NCI-H82 (cell line): ENCODE measurements at places on chromosomes 1 and 21.

GRCh38 chr21:41821756-41822431, 55.0 kb upstream of the RIPK4 start:
- no peak for DNase-seq

GRCh38 chr21:33036430-33037162, 10.9 kb downstream of the OLIG2 start:
- no peak for DNase-seq

- no peak for DNase-seq
Measured at GRCh38 chr1:77047978-77048614, 171.1 kb downstream of the PIGK start.

GRCh38 chr1:39996396-39997004, 41.6 kb downstream of the MFSD2A start:
- DNase-seq: no peak

DNA sequence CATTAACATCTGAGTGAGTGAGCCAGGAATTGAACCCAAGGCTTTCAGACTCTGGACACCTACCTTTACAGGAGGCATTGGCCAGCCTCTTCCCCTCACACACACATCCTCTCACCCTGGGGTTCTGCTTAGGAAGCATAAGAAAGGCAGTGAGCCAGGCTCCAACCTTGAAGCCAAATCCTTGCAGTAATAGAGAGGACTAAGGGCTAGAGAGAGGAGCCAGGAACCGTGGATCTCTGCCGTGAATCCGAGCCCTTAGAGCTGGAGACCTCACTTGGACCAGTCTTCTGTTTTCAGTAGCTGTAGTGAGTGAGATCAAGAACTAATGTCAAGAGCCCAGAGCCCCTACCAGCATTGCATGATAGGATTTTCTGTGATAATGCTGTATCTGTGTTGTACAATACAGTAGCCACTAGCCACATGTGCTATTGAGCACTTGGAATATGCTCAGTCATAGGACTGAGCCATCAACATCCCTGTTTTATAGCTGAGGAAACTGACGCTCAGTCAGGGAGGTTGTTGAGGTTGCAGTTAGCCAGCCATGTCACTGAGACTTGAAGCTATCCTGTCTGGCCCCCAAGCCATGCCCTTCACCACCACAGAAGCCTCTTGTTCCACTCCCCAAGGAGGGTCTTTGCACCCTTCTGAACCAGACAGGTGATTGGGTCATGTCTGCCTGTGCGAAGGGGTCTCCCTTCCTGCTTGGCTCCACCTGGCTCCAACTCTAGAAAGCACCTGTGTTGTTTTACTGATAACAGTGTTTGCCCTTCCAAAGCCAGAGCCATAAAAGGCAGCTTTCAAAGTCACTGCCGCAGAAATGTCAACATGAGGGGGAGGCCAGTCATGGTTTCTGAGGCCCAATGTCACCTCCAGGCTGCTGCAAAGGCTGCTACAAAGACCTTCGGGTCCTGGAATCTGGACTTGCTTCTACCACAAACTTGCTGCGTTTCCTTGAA, 101.1 kb upstream of the JUN start:
- DNase-seq: no peak

GRCh38 chr1:182668521-182669054, 15.8 kb downstream of the RGS8 start:
- no peak for DNase-seq

DNA sequence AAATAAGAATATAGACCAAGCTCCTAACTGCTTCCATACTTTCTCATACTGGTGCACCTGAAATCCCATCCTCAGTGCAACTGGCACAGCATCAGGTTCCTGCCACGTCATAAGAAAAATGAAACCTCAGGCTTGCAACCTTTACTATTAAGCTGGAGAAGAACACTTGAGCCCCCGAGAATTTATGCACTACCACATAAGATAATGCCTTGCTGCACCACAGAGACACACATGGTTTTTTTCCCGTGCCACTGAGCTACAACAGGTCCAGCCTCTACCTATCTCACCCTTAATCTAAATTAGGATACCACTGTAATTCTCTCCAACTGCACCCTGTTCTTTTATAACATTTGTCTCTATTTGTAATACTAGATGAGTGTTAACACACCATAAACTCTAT, 174.5 kb downstream of the DENND1B start:
- DNase-seq: no peak

DNA sequence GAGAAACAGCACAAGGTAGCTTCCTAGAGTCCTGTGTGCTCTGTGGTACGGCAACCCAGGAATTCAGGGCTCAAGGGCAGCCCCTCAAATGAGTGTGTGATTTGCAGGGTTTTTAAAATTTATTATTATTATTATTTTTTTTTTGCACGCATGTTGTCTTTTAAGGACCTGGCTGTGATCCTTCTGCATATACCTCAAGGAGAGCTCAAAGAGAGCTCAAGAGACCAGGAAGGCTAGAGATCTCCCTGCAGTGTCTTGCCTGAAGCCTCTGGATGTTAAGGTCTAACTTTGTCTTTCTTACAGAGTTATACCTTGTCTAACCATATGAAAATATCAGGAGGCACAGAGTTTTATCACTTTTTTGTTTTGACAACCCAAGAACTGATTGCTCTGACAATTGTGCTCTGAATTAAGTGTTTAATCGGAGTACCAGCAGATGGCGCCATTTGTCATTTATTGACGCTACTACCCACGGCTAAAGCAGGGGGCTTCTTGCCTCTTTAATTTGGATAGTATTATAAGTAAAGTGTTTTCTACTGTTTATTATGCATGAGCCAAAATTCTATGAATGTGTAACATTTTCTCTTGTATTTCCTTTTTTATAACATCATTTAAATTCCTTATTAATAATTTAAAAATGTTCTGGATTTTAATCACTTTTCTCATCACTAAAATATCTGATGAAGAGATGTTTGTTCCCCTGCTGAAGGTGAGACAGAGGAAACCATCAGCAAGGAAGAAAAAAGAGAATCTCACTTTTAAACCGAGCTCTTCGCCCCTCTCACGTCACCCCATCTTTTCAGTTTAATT, 35.8 kb upstream of the LMO4 start:
- peak; percentile 89 for DNase-seq

GRCh38 chr1:115210302-115210711, 121.0 kb upstream of the TSPAN2 start:
- DNase-seq: no peak

DNA sequence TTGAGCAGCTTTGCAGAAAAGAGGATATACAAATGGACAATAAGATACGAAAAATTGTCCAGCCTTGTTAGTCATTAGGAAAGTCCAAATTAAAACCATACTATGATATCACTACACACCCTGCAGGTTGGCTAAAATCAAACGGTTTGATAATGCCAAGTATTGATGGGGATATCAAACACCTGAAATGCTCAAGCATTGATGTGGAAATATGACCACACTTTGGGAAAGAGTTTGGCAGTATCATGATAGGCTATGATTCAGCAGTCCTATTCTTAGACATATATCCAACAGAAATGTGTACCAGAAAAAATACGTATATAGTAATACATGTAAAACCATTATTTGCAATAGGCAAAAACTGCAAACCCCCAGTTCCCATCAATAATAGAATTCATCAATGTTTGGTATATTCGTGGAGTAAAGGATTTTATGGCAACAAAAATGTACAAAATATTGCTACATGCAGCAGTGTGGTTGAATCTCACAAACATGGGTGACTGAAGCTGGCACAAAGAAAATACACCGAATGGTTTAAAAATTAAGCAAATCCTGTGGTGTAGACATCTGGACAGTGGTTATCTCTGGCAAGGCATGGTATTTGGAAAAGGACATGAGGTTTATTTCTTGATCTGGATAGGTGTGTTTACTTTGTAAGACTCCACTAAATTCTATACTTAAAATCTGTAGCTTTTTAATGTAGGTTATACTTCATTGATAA, 243.2 kb downstream of the FGGY start:
- no peak for DNase-seq

GRCh38 chr1:19577561-19577960, 66.5 kb upstream of the NBL1 start:
- no peak for DNase-seq

GRCh38 chr21:34997294-34997693, 51.8 kb downstream of the RUNX1 start:
- no peak for DNase-seq

- DNase-seq: peak; percentile 70
Measured at GRCh38 chr1:44390277-44390676, 14.8 kb upstream of the RNF220 start.

- DNase-seq: no peak
Measured at GRCh38 chr1:152473887-152474537, 36.6 kb upstream of the LCE5A start.

DNA sequence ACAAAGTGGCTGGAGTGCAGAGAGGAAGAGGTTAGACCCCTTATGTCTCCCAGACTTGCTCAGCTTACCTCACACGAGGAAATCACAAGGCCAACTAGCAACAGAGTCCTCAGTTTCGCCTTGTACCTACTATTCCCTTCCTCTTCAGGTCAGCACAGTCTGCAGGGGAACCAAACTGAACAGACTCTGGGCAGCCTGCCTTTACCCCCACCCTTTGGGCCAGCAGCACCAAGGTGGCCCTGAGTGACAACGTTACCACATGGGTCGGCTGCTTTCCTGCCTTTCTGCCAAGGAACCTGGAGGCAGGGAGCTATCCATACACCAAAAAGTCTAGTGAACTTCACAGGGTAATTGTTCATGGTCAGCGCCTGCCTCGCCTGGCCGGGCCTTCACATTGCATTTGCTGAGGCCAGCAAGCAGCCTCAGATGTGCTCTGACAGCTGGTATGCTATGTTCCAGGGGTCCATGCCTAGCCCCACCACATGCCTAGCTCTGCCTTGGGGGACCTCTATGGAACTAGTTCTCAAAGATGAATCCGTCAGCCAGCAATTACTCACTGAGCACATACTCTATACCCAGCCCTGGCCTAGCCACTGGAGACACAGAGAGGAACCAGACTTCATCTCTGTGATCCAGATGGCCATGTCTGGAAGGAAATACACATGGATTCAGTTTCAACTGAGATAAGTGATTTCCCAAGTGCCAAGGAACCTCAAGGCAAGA, 69.6 kb downstream of the DMAP1 start:
- DNase-seq: no peak

DNA sequence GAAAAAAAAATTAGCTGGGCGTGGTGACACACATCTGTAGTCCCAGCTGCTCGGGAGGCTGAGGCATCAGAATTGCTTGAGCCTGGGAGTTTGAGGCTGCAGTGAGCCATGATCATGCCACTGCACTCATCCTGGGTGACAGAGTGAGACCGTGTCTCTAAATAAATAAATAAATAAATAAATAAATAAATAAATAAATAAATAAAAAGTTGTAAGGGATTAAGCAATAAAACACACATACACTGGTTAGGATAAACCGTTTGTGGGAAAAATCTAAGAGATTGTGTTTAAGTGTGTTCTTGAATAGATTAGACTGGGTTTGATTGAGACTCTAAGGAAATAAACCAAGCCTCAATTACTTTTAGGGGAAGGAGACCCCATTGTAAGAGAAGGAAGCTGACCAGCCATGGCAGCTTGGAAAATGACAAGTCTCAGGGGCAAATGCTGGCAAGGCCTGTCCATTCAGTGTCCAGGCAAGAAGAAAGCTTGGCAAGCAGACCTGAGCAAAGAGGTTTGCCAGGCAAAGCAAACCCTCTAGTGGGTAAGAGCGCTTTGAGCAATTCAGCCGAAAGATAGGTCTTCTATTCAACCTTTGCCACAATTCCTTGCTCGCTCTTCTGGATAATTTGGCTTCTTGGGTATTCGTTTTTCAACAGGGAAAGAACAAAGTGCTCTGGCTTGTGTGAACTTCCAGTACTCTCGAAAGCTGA, 106.9 kb upstream of the SERBP1 start:
- no peak for DNase-seq

GRCh38 chr1:51285055-51285454, 45.3 kb downstream of the TTC39A start:
- no peak for DNase-seq

GRCh38 chr1:92754000-92754718, 30.7 kb downstream of the EVI5 start:
- no peak for DNase-seq

DNA sequence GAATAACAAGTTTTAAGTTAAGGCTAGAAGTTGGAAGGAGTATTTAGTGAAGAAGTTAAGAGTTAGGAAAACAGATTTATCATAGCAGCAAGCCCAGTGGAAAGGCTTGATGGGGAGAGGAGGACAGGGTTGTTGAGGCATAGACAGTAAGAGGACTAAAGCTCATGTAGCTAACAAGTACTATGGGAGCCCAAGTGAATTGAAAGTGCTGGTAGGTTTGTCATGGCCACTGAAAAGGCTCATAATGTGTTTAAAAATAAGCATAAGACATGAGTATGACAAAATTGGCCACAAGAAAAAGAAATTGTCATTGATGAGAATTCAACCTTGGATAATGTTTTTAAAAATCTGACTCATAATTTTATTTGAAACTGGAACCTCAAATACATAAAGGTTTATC, 49.2 kb upstream of the CRB1 start:
- DNase-seq: no peak

DNA sequence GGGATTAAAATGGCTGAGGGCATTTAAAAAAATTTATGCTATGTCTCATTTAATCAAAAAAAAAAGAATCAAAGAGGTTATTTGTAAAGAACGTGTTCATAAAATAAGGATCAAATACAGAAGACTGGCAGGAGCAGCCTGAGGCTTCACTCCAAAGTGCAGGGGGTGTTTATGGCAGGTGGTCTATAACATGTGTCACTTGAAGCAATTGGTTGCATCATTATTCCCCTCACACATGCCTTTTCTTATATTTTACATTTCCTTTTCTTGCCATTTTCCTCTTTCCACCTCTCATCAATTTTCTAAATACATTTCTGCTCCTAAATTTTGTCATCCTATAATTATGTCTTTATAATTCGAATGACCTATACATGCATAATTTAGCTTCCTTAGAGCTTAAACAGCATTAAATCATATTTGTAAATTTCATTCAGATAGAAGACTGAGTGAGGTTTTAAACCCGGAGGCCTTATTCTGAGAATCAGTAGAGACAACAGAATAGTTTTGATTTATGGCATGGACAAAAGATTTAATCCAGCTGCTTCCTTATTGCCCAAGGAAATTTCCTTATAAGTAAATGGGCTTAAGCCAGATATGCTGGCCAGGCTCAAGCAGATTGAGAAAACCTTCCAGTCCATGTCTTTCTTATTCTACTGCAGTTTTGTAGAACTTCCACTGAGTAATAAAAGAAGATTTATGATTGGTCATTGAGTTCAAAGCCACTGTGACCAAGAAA, 322.8 kb downstream of the TGFB2 start:
- DNase-seq: no peak

DNA sequence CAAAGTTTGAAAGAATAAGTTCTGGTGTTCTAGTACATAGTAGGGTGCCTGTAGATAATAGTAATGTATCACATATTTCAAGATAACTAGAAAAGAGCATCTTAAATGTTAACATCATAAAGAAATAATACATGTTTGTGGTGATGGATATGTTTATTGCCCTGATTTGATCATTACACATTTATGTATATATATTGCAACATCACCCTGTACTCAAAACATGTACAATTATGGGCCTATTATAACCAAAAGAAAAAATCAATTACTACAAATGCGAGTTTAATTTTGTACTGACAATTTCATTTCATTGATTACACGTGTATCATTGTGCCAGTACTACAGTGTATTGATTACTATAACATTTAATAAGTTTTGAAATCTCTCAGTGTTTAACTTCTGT, 609.2 kb upstream of the BRINP3 start:
- DNase-seq: no peak

GRCh38 chr1:117093091-117093534, 28.4 kb downstream of the TRIM45 start:
- DNase-seq: no peak
